Activated CD8-positive, alpha-beta memory T cell treated with anti-CD3 and anti-CD28 coated beads for 1 hour (primary cell): ENCODE measurements at places on chromosomes 4 and X.

DNA sequence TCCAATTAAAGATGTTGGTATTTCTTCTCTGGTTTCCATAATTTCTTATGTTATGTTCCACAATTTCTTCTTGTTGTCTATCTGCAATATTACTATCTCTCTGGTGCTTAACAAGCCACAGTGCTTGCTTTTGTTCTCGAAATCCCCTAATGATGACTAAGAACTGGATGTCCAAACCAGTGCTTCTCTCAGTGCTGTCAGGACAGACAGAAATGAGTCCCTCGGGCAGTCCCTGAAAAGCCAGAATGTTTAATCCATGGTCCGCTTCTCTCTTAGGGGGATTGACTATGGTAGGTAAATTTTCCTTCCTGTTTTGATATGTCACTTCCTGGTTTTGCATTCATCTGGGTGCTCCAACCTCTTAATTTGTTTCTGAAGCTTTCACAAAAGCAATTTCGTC lies 321.6 kb upstream of the PCDH10 start:
- DNase-seq, result no peak

DNA sequence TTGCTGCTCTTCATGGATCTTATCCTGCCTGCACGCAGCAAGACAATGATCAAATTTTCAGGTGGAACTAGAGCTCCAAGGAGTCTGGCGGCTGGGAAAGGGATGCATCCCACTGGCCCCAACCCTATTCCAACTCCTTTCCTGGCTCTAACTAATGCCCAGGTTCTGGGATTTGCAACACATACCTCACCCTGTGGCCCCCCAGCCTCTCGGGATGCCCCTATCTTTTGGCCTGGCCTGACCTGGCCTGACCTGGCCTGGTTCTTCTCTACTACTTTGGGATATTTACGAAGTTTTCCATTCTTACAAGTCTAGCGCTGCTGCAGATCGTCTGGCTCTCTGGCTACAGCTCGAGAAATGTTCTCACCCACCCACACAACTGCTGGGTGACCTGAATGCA lies 56.4 kb upstream of the CDKN2AIP start:
- no peak for DNase-seq

DNA sequence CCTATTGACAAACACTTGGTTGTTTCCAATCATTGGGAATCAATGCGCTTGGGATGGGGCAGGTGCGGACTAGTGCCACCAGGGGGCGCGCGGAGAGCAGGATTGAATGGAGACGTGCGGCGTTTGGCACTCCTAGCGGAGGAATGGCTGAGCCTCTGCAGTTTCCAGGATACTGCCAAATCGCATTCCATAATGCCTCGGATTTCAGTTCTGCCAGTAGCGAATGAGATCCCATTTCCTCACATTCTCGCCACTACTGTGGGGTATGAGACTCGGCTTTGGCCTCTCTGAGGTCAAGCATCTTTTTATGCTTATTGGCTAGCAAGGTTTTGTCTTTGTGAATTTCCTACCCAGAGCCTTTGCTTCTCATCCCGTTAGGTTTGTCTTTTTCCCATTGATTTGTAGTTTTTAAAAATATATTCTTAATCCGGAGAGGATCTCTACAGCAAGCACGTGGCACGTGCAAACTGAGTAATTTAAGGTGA lies 28.7 kb downstream of the CLDN34 start:
- DNase-seq, result peak; percentile 47

DNA sequence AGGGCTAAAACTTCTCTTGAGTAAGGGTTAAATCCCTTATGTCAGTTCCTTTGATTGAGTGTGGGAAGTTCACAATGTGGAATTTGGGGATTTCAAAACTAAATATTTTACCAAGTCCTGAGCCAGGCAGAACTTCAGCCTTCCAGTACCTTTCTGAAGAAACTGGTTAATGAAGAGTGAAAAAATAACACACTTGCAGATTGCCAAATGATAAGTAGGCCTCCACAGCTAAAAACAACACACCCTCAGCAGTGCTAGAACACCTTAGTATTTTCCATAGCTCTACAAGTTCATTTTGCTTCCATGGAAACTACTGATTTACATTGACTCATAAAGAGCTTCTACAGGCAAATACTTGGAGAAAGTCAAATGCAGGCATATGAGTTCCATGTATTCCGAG lies 326.8 kb downstream of the ZNF674 start:
- no peak for DNase-seq

DNA sequence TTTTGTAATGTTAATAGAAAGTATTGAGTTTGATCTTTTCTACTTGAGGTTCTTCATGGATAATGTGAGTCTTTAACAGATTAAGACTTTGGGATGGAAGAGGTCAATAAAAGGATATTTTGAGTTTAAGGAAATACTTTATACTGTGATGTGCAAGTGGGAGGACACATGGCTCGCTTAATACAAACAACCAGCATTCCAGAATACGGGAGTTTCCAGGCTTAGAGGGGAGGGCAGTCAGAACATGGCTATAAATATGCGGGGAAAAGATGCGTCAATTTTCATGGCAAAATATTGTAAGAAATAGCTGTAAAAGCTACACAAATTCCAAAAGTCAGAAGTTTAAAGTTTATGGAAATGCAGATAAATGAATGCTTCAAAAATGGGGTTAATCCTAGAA lies 192.3 kb downstream of the AASDH start:
- DNase-seq, result no peak

GRCh38 chr4:142631836-142632235 lies 214.3 kb downstream of the INPP4B start:
- no peak for DNase-seq

DNA sequence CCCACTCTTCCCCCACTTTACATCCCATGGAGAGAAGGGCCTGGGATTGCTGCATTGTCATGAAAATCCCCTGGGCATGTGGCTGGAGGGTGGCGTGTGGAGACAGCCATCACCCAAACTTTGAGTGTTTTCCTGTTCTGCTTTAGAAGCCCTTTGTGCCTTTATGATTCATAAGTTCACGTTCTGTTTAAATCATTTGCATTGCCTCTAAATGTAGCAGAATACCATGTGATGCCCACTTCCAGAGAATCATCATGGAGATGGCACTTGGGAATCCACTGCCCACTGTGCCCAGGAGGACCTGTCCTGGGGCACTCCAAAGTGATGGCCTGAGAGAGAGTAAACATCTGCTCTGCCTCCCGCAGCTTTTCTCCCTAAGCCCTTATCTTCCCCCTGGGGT lies 52.8 kb downstream of the MED28 start:
- no peak for DNase-seq

DNA sequence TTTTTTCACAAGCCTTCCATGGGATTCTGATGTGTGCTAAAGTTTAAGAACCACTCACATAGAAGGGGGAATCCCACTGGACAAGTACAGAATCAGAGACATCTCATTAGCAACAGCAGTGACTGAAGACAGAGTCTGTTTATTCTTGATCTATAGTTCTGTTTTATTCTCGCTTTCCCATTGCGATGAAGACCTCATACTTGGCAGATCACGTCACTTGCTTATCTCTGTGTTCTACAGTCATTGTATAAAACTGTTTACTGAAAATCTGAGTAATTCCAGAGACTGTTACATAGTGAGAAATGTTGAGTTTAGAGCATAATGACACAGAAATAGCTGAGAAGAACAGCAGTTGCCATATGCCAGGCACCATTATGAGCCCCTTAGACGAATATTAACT lies 185.5 kb downstream of the PTTG2 start:
- no peak for DNase-seq

GRCh38 chr4:133178956-133179355 lies 29.9 kb downstream of the PCDH10 start:
- no peak for DNase-seq

DNA sequence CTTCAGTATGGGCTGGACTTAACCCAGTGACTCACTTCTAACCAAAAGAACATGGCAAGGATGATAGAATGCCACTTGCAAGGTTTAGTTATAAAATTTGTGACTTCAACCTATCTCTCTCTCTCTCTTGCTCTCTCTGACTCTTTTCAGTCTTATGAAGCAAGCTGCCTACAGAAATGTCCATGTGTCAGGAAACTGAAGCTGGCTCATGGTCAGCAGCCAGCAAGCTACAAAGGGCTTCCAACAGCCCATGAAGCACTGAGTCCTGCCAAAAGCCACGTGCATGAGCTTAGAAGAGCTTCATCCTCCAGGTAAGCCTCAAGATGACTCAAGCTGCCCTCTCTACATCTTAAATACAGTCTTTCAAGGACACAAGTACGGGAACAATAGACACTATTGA lies 100.3 kb downstream of the HS3ST1 start:
- DNase-seq, result no peak

GRCh38 chr4:38752372-38752940 lies 30.3 kb downstream of the TLR10 start:
- DNase-seq, result no peak

- DNase-seq, result no peak
These were observed 7.0 kb upstream of the FRYL start for GRCh38 chr4:48787056-48787455.

DNA sequence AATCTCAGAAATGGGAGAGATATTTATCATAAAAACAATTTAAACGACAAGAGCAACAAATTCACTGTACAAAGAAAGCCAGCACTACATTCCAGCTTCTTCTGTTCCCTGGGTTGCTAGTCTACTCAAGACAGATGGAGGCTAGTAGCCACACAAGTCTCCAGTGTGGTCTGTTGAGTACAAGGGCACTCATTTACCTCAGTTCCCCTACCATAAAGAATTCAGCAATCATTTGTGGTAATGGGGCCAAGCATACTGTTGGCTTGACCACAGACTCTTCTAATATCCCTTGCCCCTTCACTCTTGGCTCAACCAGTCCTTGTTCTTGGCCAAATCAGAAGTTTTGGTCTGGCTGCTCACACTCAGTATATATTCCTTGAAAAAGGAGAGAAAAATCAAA lies 212.3 kb downstream of the COX18 start:
- DNase-seq, result no peak

- no peak for DNase-seq
These were observed 111.5 kb upstream of the UGT8 start for GRCh38 chr4:114487101-114487500.

DNA sequence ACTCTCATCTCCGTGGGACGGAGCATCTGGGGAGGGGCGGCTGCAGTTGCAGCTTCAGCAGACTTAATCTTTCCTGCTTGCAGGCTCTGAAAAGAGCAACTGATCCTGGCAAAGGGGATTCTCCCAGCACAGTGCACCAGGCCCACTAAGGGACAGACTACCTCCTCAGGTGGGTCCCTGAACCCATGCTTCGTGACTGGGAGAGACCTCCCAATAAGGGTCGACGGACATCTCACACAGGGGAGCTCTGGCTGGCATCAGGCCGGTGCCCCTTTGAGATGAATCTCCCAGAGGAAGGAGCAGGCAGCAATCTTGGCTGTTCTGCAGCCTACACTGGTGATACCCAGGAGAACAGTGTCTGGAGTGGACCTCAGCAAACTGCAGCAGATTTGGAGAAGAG lies 303.3 kb upstream of the FGF16 start:
- no peak for DNase-seq

- no peak for DNase-seq
These were observed 43.4 kb upstream of the CLNK start for GRCh38 chr4:10728016-10728415.

GRCh38 chr4:168409089-168409801 lies 71.0 kb downstream of the DDX60L start:
- no peak for DNase-seq

GRCh38 chrX:112968351-112969133 lies 127.9 kb upstream of the AMOT start:
- DNase-seq, result no peak

DNA sequence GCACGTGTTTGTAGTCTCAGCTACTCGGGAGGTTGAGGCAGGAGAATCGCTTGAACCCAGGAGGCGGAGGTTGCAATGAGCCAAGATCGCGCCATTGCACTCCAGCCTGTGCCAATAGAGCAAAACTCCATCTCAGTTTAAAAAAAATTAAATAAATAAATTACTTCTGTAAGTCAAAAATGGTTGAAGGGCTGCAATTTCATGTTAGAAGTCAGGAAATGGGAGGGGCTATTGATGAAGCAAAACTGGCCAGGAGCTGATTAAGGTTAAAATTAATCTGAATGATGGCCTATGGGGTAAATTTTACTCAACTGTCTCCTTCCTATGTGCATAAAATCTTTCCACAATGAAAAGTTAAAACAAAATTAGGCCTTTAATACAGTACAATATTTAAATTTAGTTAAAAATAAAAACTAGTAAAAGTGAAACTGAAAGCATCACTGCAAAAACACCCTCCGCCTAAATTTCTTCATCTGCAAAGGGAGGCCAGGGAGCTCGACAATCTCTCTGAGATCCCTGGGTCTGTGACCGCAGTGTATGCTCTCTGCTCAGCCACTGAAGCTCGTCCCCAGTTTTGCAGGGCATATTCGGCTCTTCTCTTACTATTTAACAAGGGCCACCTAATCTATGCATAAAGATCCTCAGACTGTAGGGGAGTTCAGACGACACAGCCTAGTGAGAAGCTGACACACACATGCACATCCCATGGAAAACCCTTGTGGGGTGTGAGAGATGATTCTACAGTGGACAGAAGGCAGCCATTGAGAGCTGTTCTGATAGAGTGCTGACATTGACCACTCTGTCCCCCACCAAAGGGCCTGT lies 57.2 kb downstream of the IRF2 start:
- DNase-seq, result no peak

DNA sequence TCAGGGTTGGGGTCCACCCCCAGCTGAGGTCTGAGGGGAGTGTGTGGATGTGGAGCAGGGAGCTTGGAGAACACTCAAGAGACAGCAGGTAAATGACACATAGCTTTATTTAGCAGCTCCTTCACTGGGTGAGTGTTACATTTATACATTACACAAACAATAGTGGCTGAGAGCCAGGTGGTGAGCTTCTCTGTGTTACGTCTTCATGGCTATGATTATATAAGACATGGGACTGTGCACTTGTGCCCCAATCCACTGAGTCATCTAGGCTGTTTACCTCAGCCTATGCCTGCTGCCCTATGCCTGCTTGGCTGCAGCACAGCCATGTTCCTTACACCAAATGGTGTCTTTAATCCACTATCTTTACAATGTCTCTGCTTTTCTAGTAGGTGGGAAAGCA lies 459.6 kb downstream of the AFF2 start:
- no peak for DNase-seq

GRCh38 chr4:17811078-17811603 lies 362 bp downstream of the NCAPG start:
- DNase-seq, result no peak

DNA sequence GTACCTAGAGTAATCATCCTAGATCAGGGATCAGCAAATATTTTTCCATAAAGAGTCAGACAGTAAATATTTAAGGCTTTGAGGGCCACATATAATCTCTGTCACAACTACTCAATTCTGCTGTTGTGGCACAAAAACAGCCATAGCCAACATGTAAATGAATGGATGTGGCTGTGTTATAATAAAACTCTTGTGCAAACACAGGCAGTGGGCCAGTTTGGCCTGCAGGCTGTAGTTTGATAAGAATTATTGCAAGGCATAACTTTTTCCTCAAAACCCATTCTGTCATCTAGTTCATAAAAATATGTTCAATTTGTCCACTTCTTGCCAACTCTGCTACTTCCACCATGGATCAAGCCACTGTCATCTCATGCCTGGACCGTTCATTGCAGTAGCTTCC lies 39.4 kb upstream of the SHROOM4 start:
- DNase-seq, result no peak

- DNase-seq, result no peak
These were observed 210.6 kb downstream of the STK32B start for GRCh38 chr4:5261866-5262265.

GRCh38 chrX:68675571-68675970 lies 28.1 kb downstream of the STARD8 start:
- no peak for DNase-seq
